Right atrium auricular region (tissue), 2 donors: ENCODE measurements at places on chromosomes 1 and 21. TPM values are rescaled to one million over a fixed set of nuclear protein-coding genes. Genes with fewer than 3 reads are reported as not detected.

DNA sequence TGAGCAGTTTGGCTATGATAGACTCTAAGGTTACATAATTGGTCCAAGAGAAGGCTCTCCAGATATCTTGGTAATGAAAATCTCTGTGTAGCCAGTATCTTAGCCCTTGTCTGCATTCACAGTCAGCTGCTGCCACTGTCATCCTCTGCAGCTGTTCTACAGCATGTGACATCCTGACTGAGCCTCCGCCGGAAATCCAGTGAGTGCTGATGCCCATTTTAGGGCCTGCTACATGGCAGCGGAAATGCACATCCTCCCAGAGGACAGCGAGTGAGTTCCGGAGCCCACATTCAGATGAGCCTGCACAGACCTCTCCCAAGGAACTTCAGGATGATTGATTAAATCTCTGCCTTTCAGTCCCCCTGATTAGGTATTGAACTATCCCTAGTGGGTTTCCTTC lies 237.1 kb downstream of the HHIPL2 start:
- DNase-seq, result no peak
- no peaks in the 10 kb centered on the region for H3K36me3 ChIP-seq
- no peak overlapping the region for H3K27ac ChIP-seq
- no peak overlapping the region for H3K4me3 ChIP-seq
- peaks cover 7% of the 10 kb centered on the region for H3K4me1 ChIP-seq

DNA sequence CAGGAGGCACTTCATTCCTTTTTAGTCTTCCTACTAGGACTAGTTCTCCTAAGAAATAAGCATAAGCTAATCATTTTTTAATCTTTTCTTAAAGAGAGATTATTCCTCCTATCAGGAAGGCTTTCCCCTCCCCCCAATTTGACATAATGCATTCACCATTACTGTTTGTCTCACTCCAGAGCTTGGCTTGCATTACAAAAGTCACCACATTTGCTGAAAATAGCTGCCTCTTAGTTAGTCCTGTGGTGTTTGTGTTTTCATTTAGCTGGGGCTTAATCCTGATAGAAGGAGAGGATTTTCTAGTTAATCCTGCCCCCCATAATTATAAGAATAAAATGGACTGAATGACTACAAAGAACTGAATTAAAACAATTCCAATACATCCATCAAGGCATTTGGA lies 307.1 kb upstream of the RRP15 start:
- H3K27ac ChIP-seq, result no peak overlapping the region
- DNase-seq, result no peak
- H3K4me3 ChIP-seq, result no peak overlapping the region

DNA sequence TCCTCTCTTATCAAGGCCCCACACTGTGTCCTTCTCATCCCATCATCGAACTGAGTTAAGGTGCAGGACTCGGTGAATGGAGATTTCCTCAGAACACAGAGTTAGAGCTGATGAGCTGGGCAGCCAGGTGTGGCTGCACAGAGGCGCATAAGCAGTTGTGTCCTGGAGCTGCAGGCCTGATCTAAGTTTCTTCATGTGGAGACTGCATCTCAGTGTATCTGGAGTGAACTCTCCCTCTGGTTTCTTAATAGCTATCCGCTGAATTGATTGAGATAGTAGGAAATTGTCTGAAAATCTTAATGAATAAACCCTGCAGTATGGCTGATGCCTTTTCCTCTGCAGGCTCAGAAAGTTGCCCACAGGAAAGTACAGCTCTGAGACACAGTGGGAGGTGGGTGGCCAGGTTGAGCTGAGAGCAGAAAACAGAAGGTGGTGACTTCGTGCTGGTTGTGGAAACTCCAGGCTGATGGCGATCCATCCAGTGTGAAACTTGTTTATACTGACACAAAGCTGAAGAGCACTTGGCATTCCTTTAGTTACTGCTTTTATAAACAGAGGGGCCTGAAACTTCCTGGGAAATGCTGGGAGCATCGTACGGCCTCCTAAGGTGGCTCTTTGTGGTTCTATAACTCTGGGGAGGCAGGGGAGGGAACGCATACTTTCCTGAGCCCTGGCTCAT lies 67.4 kb upstream of the F3 start:
- no peaks in the 10 kb centered on the region for H3K36me3 ChIP-seq
- H3K4me1 ChIP-seq, result no peaks in the 10 kb centered on the region
- no peak overlapping the region for H3K27ac ChIP-seq
- no peak for DNase-seq
- H3K4me3 ChIP-seq, result no peak overlapping the region

DNA sequence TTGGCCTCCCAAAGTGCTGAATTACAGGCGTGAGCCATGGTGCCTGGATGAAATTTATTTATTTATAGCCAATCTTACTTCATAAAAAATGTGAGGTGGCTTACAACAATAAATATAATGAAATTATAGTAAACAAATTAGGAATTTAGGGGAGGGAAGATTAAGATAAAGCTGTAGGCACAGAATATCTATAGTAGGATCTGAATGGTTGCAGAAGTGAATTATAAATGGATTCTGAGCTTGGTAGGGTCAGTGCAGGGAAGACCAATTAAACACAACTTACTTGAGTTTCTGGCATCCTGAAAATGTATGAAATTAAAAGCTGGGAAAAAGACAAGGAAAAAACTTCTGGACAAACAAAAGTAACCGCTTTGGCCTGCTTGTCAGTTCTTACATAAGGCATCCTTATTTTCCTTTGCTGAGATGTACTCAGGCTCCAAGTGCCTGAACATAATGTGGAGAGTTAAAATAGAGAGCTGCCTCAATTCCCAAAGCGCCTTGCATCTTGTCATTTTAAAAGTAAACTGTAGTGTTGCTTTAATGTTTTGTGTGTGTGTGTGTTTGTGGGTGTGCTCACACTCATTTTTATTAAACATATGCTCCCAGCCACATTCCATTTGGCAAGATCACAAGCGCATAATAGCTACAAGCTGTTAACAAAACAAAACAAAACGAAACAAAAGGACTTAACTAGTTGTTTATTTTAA lies 247.3 kb downstream of the S1PR1 start:
- H3K4me1 ChIP-seq, result no peaks in the 10 kb centered on the region
- H3K27me3 ChIP-seq, result no peaks in the 10 kb centered on the region
- H3K27ac ChIP-seq, result no peak overlapping the region
- H3K4me3 ChIP-seq, result no peak overlapping the region
- no peak for DNase-seq

- H3K36me3 ChIP-seq, result no peaks in the 10 kb centered on the region
- H3K27ac ChIP-seq, result no peak overlapping the region
- no peaks in the 10 kb centered on the region for H3K4me1 ChIP-seq
- no peaks in the 10 kb centered on the region for H3K27me3 ChIP-seq
Measured at GRCh38 chr21:31753949-31754707, 22.2 kb upstream of the SCAF4 start.

OR2T2 gene
- total RNA-seq, result not detected

- no peaks in the 10 kb centered on the region for H3K36me3 ChIP-seq
- H3K27me3 ChIP-seq, result no peaks in the 10 kb centered on the region
- no peak for DNase-seq
Measured at GRCh38 chr1:222033450-222033849, 291.6 kb upstream of the DUSP10 start.

GRCh38 chr1:176837708-176838107 lies 326.8 kb downstream of the ASTN1 start:
- no peaks in the 10 kb centered on the region for H3K4me1 ChIP-seq
- H3K36me3 ChIP-seq, result no peaks in the 10 kb centered on the region
- H3K27ac ChIP-seq, result no peak overlapping the region
- no peak for DNase-seq

FNDC10 gene
- total RNA-seq, result 2.7 TPM

- no peak for DNase-seq
- H3K4me1 ChIP-seq, result no peaks in the 10 kb centered on the region
- no peaks in the 10 kb centered on the region for H3K36me3 ChIP-seq
Measured at GRCh38 chr1:40794048-40794447, 10.5 kb downstream of the KCNQ4 start.

DNA sequence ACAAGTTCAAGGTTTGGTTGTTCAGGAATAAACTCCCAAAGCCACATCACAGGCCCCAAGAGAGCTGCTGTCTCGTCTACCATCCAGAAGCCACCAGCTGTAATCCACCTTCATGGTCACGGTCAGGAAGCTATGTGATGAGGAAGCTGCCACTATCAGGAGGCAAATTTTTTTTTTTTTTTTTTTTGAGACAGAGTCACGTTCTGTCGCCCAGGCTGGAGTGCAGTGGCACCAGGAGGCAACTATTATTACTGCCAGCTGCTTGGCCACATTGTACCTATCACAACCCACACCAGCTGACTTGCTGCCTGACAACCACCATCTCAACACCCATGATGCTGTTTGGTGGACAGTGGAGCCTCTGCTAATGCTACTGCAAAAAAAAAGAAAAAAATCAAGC lies 124.1 kb downstream of the OMA1 start:
- no peaks in the 10 kb centered on the region for H3K36me3 ChIP-seq
- no peaks in the 10 kb centered on the region for H3K4me1 ChIP-seq
- no peaks in the 10 kb centered on the region for H3K27me3 ChIP-seq
- no peak overlapping the region for H3K4me3 ChIP-seq
